ENCODE measurements at places on chromosomes 4 and X.

GRCh38 chr4:123941306-123941705 is 544.7 kb downstream of the SPRY1 start:
- DNase-seq: peak; percentile 56

DNA sequence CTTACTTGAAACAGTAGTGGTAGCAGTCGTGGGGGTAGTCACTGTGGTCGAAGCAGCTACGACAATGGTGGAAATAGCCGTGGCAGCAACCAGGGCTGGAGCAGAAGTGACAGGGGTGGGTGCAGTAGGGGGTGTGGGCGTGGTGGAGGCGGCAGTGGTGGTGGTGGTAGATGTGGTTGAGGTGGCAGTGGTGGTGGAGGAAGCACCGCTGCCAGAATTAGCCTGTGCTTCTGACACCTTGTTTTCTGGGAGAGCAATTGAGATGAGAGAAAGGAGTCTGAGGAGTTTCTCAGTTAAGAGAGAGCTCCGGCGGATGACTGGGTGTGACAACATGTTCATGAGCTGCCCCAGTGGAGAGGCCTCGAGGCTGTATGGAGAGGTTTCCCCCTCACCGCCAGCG is 113.5 kb upstream of the HSD17B10 start:
- DNase-seq: no peak

- DNase-seq: peak; percentile 90
Observed at GRCh38 chr4:76753814-76754213, 144.1 kb downstream of the SOWAHB start.

DNA sequence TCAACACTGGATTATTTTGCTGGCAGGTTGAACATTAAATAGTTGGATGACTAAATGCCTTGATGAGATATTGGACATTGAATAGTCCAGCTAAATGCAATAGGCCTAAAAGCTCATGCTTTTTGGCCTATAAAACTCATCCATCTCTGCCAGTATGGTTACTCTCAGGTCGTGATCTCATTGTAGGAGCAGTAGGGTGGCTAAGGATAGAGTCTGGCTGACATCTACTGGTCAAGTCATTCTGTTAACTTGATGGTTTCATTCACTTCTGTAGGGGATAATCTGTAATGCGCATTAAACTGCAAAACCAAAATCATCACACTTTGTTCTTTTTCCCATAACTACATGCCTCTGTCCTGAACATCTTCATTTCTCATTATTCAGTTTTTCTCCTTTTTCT is 227.0 kb downstream of the DKK2 start:
- DNase-seq: peak; percentile 75

GRCh38 chrX:48474127-48474526 is 1.9 kb upstream of the FTSJ1 start:
- DNase-seq: peak; percentile 23

DNA sequence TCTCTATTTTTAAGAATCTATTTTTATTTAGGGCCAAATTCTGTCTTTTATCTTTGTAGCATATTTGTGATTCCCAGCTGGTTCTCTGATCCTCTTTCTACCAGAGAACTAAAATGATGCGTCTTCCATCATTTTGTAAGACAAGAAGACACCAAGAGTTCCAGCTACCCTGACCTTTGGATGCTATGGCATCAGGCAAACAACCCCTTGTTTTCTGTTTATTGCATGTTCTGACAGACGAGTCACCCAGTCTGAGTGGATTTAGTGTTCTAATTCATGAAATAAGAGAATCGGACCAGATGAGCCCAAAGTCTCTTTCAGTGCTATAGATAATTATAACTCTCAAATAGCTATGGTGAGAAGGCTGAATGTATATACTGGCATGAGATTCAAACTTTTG is 69.7 kb downstream of the ZFYVE28 start:
- DNase-seq: no peak

- DNase-seq: no peak
Observed at GRCh38 chrX:23478561-23478960, 143.9 kb downstream of the PTCHD1 start.

- peak; percentile 83 for DNase-seq
Observed at GRCh38 chr4:41176340-41176739, 38.0 kb downstream of the APBB2 start.

- DNase-seq: no peak
Observed at GRCh38 chr4:106677213-106677612, 308.6 kb upstream of the GIMD1 start.

DNA sequence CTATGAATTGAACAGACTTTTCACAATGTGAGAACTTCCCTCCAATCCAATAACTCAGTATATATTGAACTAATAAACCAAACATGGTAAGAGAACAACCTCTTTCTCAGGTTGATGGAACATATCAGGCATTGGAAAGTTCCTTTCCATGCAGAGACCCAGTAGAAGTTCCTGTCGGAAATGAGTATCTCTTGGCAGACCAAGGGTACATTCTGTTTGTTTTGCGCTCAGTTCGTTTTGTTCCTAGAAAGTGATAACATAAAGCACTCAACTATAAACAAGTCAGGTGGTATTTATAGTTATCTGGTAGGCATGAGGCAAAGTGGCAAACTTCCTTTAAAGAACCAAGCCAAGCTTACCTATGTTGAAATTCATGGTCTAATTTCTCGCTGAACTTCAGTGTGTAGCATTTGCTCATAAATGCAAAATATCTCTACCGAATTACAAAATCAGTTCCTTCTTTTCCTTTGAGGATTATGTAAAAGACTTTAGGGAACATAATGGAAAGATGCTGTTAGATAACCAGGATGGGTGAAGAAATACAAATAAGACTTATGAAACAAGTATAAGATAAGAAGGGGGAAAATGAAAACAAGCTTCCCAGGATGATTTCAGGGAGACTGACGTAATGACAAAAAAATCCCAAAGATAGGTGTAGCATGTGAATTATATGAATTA is 120.3 kb downstream of the ARHGAP24 start:
- DNase-seq: no peak

GRCh38 chrX:41559235-41560052 is 112.3 kb downstream of the NYX start:
- DNase-seq: peak; percentile 89

DNA sequence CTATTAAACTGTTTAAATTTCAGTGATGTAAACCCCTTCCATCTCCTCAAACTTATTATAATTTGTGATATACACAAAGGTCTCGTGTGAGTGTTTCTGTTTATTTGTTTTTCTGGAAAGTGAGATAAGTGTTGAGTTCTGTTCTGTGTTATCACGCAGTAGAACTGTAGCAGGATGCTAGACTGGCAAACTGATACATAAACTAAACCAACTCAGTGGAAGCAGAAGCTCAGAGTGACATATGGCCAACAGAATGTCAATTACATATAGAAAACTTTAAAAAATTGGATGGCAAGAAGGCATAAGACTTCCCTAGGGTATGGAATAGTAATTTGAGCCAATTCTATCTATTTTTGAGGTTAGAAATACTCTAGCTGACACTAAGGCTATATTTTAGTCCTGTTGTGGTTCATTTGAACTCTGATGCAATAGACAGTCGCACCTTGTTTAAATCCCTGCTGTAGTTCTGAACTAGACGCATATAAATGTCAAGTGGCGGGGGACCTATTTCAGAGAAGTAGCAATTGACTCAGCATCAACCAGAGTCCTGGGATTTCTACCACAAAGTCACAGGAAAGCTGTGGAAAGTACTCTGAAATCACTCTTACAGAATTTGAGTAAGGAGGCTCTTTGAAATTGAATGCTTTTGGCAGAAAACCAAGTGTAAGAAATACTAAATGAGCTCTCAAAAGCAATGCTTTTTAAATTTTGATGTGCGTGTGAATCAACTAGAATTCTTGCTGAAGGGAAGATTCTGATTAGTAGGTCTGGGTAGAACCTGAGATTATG is 294.4 kb downstream of the INPP4B start:
- no peak for DNase-seq

DNA sequence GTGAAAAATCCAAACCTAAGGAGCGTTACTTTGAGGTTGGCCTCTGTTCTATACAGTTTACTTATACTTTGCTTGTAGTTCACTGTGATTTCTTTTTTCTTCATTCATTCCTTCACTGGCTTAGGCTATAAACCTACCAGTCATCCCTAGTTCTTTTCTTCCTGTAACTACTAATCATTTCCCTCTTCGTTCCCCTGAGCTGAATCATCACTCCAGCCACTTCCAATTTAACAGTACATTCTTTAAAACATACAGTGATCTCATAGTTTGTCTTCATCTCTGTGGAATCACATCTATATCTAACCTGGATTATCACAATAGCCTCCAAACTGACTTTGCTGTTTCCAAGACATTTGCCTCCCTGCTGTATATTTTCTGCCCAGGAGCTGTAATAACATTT is 25.2 kb upstream of the NPFFR2 start:
- DNase-seq: peak; percentile 70

DNA sequence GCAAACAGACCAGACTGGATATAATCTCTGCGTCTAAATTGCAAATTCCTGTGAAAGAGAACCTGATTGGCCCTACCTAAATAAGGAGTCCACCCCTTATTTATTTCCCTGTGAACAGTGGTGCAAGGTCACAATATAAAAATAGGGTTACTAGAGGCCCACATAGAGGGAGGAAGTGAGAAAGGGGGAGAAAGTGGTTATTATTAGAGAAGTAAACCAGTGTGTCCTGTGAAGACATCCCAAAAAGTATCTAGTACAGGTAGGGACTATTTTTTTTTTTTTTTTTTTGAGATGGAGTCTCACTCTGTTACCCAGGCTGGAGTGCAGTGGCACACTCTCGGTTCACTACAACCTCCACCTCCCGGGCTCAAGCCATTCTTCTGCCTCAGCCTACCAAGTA is 15.0 kb upstream of the FRYL start:
- DNase-seq: no peak

- no peak for DNase-seq
Observed at GRCh38 chr4:67723949-67724348, 23.0 kb upstream of the UBA6 start.

DNA sequence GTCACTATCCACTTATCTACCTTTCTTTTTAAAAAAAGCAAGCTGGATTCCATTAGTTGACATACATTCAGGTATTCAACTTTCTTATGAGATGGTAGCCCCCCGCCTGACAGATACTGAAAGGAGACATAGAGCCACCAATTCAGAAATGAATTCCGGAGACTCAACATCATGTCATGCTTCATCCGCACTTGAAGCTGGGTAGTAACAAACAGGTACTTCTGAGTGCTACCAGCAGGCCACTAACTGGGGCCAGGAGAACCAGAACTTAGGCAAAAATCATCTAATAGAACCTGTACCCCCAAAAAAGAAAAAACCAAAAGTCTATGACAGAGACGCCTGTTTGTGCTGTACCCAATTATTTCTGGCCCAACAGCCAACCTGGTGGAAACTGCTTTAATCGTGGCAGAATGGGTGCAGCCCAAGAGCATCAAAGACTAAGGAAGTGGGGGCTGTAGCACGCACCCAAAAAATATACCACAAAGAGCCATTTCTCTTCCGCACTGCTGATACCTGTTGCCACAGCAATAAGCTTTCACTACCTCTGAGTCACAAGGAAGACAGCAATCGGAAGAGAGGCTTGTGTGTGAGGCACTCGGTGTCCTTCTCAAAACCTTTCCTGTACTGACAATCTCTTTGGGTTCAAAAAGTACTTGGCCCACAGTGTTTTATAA is 84.8 kb downstream of the AFAP1 start:
- peak; percentile 69 for DNase-seq

GRCh38 chrX:16119353-16120220 is 3.8 kb upstream of the GRPR start:
- DNase-seq: no peak

DNA sequence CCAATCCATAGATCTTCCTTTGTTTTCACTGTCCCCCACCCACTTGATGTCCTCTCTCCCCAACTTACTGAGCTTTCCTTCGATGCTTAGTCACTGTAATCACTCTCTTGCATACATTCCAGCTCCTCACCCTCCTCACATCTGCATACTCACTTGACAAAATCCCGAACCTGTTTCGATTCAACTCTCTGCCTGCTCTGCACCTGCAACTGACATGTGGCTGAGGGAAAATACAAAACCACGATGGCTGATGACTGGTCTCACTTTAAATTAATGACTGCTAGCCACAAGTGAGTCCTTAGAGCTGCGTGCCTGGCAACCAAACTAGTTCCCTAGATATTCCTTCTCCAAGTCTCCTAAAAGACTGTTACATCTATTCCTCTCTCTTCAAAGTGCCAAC is 70.4 kb upstream of the FHL1 start:
- DNase-seq: no peak

DNA sequence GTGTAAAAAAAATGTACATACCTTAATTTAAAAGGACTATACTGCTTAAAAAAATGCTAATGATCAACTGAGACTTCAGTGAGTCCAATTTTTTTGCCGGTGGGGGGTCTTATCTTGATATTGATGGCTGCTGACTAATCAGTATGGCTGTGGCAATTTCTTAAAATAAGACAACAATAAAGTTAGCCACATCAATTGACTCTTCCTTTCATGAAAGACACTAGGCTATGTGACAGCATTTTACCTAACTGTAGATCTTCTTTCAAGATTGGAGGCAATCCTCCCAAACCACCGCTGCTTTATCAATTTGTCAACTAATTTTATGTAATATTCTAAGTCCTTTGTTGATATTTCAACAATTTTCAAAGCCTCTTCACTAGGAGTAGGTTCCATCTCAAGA is 116.1 kb downstream of the FBXW7 start:
- no peak for DNase-seq

GRCh38 chr4:122604146-122604545 is 16.7 kb downstream of the IL21 start:
- DNase-seq: no peak

- peak; percentile 50 for DNase-seq
Observed at GRCh38 chr4:100317032-100317864, 127.0 kb upstream of the DDIT4L start.

GRCh38 chrX:20521222-20521621 is 254.5 kb upstream of the RPS6KA3 start:
- DNase-seq: peak; percentile 85

DNA sequence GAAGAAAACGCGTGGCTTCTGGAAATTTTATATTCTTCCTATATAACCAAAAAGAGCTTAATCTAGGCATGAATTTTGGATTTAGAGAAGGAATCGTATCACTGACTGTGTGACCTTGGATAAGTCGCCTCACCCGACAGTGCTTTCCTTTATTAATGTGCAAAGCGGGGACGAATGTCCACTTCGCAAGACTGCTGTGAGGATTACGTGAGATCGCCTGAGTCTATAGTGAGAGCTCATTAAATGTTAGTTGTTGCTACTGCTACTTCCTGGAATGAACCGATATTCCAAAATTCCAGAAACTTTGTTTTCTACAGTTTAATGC is 448 bp upstream of the TBC1D8B start:
- DNase-seq: no peak

DNA sequence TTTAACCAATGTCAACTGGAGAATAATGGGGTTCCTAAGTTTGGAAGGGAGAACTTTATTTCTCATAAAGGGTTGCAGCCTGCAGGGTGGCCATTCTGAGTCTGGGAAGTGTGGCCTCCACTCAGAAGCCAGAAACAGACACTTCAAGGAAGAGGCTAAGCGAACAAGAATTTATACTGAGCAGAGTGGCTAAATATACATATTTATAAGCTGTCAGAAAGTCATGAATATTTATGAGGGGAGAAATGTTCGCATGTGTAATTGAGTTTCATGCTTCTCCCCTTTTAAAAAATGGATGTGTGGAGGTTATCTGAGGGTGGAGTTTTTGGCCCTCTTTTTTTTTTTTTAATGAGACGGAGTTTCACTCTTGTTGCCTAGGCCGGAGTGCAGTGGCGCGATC is 78.1 kb upstream of the PLAC8 start:
- no peak for DNase-seq

All from iris pigment epithelial cell (primary cell).